Ascending aorta (tissue), 2 donors: ENCODE measurements at places on chromosomes 3 and 15.

DNA sequence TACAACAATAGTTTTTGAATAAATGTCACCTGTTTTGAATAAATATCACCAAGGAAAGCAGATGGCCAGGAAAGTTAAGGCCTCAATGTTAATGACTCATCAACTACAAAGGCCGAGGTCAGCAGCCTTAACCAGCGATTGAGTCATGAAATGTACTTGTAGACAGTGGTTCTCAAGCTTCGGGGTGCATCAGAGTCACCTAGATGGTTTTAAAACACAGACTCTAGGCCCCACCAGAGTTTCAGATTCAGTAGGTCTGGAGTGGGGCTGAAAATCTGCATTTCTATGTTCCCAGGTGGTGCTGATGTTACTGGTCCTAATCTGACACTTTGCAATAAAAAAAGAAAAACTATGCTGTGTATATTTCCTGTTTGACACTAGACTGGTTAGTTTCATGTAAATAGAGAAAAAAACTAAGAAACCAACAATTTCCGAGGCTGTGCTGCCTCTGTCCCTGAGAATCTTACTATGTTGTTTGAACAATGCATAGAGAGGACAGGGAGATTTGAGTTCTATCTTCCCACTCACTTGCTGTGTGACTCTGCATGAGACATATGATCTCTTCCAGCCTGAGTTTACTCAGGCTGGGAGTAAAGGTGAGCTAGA is 9.8 kb downstream of the RAB27A start:
- DNase-seq, result no peak

DNA sequence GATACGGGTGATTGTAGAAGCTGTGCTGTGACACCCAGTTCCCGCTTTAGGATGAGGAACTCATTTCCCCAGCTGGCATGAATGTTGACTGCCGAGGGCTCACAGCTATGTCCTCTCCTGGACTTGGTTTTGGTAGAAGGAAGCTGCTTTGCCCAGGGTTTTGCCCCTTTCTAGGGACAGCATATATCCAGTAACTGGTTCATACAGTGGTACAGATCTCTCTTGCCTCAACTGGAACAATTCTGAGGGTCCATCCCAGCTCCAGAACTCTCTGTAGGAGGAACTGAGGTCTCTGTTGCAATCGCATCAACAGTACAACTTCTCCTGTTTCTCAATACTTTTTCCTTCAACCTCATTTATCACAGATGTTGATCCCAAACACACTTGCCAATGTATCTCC is 54.5 kb upstream of the FNDC3B start:
- no peak for DNase-seq

- DNase-seq, result no peak
Measured at GRCh38 chr3:53890726-53891475, 758 bp downstream of the SELENOK start.

DNA sequence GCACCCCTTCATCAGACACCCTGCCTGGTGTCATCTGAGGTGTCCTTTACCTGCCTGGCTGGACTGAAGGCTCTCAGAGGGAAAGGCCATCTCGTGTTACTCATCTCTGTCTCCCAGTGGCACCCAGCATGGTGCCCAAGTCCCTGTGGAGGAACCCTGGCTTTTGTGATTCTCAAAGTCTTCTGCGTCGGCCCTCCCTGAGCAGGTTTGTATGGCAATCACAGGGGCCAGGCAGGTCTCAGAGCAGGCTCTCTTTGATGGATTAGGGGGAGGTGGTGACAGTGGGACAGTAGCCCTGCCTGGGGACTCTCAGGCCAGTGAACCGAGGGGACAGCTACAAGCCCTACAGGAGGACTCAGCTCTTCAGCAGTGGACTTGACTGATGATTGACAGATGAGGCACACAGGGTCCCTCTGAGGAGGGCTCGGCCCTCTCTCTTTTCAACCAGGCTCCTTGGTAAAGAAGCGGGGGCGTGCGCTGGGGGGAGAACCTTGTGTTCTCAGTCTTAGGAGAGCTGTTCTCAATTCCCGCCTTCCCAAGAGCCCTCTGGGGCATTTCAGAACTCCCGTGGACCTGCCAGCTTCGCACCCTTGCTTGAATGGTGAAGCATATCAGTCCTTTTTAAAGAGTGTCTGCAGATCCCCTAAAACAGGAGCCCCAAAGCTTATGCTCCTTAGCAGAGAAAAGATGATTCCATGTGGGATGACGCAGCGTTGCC is 108.3 kb downstream of the VGLL4 start:
- DNase-seq, result no peak

- DNase-seq, result no peak
Measured at GRCh38 chr3:129657261-129658046, 51.0 kb upstream of the PLXND1 start.

DNA sequence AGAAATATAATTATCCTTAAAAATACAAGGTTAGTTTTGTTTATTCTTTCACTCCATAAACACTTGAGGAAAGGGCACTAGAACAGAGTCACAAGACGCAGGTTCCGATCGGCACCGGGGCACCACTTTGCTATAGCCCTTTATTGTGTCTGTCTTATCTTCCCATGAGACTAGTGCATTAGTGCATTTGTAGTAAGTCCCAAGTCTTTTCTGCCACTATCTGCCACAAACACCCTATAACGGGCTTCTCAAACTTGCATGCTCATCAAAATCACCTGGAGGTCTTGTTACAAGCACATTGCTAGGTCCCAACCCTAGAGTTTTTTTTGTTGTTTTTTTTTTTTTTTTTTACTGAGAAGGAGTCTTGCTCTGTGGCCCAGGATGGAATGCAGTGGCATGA is 213.1 kb downstream of the FOXP1 start:
- DNase-seq, result no peak

DNA sequence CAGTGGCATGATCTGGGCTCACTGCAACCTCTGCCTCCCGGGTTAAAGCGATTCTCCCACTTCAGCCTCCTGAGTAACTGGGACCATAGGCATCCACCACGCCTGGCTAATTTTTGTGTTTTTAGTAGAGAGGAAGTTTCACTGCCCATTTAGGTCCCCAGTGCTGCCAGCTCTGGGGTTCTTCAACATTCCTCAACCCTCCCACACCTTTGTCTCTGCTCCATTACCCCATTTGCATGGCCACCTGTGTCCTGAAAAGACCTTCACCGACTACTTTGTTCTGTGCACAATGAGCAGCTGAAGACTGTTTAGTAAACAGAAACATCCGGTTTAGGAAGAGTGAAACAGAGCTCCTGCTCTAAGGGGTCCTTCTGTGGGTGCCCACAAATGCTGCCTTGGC is 92.0 kb downstream of the FAM43A start:
- DNase-seq, result no peak

- DNase-seq, result no peak
Measured at GRCh38 chr15:66253418-66254088, at the start of gene MEGF11. Gene MEGF11 (minus strand): TSS chr15:66253750. CDS start chr15:66128403, 125,347 bp downstream.

GRCh38 chr3:57949785-57950615 is 58.2 kb upstream of the FLNB start:
- DNase-seq, result peak; percentile 33

- no peak for DNase-seq
Measured at GRCh38 chr15:35168464-35168863, 83.4 kb upstream of the NANOGP8 start.

DNA sequence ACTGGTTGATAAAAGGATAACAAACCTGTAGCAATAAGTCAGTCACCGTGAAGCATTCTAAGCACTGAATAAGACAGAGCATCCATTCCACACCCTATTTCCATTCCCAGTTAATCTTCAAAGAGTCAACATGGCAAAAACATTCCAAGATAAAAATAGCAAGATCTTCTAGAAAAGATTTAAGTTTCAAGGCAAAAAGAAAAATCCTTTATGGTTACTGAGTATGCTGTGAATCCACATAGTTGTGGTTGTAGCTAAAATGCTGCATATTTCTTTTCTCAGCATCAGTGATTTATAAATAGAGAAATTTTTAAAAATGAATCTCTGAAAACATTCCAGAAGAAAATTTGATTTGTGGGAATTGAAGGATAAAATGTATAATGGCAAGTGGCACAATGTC is 21.1 kb downstream of the GAP43 start:
- DNase-seq, result no peak

GRCh38 chr15:34330279-34330678 is 7.3 kb downstream of the SLC12A6 start:
- no peak for DNase-seq

DNA sequence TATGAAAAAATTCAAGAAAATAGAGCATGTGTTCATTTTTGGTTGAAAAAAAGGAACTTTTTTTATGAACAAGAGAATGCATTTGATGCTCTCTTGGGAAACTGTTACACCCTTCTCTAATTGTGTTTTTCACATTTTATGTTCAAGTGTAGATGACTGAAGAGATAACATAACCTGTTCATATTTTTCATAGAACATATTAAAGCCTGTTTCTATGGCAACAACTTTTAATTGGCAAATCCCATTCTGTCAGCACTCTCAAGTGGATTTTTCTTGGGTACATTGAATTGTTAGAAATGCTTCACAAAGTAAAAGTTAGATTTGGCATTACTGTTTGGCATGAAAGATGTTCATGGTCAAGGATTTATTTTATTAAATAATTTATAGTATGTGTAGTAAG is 117.5 kb downstream of the MBNL1 start:
- no peak for DNase-seq

DNA sequence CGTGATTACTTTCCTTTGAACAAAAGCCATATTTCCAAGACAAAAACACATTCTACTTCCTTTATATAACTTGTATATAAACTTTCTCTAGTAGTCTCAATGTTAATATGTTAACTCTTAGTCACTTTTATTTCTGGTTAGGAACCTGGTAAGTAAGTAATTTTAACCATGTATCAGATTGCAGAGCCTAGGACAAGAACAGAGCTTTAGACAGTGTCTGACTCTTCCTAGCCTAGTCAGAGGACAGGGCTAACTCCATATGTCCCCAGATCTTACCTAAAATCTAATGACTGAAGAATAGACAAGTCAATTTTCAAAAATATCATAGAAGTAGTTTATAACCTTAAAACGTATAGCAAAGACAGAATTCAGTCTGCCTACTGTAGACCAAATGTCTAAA is 8.3 kb downstream of the LEKR1 start:
- DNase-seq, result no peak

- no peak for DNase-seq
Measured at GRCh38 chr15:38961931-38962330, 397.3 kb upstream of the RASGRP1 start.
